ENCODE measurements at places on chromosomes 16 and 17. TPM values are rescaled to one million over a fixed set of nuclear protein-coding genes. Genes with fewer than 3 reads are reported as not detected.

GRCh38 chr16:24027466-24027865, 191.7 kb downstream of the PRKCB start:
- no peaks in the 10 kb centered on the region for H3K36me3 ChIP-seq
- H3K27ac ChIP-seq, result no peak overlapping the region
- DNase-seq, result no peak

- H3K4me3 ChIP-seq, result peak overlapping the region; percentile 57
- no peaks in the 10 kb centered on the region for H3K27me3 ChIP-seq
- H3K4me1 ChIP-seq, result peaks cover 39% of the 10 kb centered on the region
- peak; percentile 68 for DNase-seq
These were observed 21.4 kb downstream of the EMP2 start for GRCh38 chr16:10558746-10559641.

DNA sequence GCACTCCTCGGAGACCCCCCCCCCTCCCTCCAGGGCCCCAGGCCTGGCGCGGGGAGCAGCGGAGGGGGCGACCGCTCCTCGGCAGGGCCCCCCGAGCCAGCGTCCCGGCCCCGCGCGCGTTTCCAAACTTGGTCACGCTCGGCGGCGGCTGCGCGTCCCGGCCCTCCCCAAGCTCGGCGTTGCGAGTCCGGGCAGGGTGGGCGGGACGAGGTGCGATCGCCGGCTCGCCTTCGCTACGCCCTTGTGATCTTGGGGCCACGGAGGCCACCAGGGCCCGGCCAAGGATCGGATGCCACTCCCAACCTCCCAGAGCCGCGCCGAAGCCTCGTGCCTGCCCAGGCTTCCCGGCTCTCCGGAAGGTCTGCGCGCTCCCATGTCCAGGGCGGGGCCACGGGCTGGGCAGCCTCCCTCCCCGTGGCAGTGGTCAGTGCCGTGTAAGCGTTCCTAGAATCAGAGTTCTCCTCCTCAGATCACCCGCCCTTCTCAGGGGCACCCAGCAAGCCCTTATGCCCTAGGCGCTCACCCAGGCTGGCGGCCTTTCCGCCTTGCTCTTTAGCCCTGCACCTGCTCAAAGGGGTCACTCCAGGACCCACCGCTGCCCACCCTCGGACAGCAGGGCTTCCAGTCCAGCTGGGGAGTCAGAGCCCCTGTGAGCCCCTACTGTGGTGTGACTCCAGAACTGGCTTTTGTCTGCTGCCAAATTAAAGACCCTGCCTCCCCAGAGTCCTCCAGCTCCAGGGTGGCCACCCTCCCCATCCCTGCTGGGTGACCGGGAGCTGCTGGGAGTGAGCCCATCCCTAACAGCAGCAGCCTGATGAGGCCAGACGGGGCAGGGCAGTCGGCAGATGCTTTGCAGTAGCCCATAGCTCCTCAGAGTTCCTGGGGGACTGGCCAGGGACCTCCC, 12.2 kb upstream of the MRPS23 start:
- peak overlapping the region; percentile 87 for H3K27ac ChIP-seq
- H3K27me3 ChIP-seq, result no peaks in the 10 kb centered on the region
- DNase-seq, result peak; percentile 41
- peaks cover 3% of the 10 kb centered on the region for H3K36me3 ChIP-seq
- peaks cover 22% of the 10 kb centered on the region for H3K4me1 ChIP-seq
- peak overlapping the region; percentile 74 for H3K4me3 ChIP-seq

Gene PIPOX
- 7.8 TPM for total RNA-seq

Gene KRTAP3-1
- total RNA-seq, result not detected

Gene CCR7
- total RNA-seq, result not detected

Gene ZNF75A
- 41.6 TPM for total RNA-seq
